ENCODE measurements at places on chromosomes 2 and 18.
A peak's percentile ranks its signal among the peaks of the same experiment; 100 is the strongest.

DNA sequence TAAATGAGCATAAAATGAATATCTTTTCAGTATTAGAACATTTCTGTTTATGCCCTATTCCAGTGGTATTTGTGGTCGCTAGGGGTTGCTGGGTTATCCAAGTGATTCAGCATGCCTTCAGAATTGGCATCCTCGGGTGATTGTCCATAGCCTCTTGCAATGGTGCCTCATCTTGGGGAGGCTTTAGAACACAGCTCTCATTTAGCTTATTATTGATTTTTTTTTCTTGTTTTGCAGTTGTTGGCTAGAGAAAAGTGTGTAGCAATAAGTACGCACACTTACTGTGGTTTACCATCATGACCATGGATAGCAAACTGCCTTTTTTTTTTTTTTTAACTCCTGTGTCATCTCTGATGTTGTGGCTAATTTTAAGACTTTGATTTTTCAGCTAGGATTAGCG is 33.6 kb downstream of the PLEKHA3 start:
- DNase-seq: no peak

DNA sequence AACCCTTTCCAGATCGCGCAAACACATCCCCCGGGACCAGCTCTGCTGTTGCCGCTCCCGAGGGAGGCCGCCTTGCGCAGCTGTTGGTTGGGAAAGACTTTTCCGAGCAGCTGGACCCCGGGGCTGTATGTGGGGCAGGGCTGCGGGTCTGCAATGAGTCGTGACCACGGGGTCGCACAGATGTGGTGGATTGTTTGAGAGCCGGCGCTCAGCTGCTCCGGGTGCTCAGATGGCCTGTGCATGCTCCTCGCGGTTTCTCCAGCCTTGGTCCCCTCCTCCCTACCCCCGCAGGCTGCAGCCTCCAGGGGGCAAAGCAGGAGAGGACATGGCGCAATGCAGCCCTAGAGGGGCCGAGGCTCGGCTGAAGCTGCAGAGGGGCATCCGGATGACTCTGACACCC is 105.2 kb upstream of the OTOS start:
- no peak for DNase-seq

- no peak for DNase-seq
These were observed 172.9 kb upstream of the SIX3 start for GRCh38 chr2:44768438-44769236.

- no peak for DNase-seq
These were observed 3.6 kb downstream of the BCL11A start for GRCh38 chr2:60549928-60550177.

- DNase-seq: no peak
These were observed 1.9 kb downstream of the OTX1 start for GRCh38 chr2:63052411-63053080.

DNA sequence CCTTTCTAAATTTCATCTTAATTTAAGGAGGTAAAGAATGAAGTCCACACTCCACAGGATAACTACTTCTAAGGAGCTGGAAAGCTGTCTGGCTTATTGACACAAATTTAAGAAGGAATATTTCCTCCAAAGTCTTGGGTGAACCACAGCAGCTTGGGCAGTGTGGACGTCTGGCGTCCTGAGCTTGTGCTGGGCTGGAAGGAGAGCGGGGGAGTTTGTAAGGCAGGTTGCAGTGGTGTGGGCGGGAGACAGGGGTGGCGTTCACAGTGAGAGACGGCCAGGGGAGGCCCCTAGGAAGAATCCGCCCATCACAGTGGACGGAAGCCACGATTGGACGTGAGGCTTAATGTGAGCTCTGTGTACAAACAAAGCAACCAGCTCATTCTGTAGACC is 25.7 kb downstream of the ADI1 start:
- no peak for DNase-seq

DNA sequence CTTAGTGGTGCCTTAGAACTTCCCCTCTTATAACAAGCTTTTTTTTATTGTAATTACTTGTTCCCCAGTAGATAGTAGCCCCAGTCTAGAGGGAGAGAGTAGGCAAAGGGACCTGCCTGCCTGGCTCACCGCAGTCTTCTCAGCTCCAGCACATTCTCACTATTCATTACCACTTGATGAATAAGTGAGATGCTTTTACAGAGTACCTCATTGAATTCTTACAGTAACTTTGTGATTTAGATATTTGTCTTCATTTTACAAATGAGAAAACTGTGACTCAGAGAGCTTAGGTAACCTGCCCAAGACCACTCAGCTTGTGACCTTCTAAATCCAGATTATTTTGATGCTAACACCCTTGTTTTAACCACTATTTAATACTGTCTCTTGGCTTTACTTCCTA is 77.8 kb downstream of the CHRNA1 start:
- no peak for DNase-seq

DNA sequence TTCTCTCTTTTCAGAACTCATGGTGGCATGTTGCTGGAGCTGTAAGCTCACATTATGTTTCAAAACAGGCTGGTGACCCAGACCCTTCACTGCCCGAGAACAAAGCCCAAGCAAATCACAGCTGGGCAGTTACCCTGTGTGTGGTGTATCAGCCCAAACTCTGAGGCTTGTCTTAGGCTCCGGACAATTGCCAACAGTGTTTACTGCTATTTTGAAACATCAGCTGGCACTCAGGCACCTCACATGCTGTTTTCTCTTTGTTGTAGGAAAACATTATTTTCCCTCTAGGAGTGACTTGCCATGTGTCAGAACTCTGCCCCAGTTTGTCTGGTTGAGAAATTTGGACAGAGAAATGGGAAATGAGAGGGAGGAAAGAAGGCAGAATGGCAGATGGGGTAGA is 237.6 kb upstream of the APCDD1 start:
- no peak for DNase-seq

- no peak for DNase-seq
These were observed 136.0 kb upstream of the SIX2 start for GRCh38 chr2:45145073-45145899.

DNA sequence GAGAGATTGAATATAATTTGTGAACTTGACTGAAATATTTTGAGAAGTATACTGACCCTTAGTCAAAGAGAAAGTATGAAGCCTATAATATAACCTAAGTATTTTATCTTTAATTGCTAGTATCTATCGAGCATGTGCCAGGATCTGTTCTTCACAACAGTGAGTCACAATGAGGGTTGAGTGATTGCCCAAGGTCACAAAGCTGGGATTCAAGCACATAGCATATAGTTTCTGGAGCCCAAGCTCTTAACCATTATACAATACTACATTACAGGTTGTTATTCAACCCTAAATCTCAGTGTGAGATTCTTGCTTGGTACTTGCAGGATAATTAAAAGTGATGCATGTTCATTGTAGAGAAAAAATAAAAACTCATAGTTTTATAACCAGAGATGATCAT is 97.2 kb downstream of the RAB3GAP1 start:
- DNase-seq: no peak

DNA sequence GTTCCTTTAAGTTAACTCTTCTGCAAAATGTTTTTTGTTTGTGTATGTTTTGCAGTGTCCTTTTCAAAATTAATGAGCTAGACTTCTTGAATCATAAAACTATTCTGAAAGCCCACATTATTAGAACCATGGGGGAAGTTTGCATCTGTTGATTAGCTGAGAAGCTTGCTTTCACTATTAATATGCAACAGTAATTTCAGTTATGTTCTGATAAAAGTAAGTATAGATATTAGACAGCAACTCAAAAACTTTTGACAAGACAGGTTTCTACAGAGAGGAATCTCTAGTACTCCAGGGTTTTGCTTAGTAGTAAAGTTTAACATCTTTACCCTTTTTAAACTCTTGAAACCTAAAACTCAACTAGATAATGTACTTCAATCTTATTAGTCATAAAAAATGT is 147.8 kb downstream of the UBE2E3 start:
- DNase-seq: no peak

GRCh38 chr18:10367836-10368235 is 86.6 kb upstream of the APCDD1 start:
- no peak for DNase-seq

DNA sequence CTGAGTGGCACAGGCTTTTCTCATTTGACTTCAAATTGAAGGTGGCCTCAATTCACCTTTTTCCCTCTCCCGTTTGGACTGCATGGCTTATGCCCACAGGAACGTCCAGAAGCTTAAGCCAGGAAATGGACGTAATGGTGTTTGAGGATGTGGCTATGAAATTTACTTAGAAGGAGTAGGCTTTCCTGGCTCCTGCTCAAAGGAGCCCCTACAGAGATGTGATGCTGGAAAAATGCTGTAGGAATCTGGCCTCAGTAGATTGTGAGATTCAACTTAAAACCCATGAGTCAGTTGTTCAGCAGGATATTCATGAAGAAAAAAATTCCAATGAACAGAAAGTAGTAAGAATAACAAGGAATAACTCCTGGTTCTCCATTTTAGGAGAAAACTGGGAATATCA is 129.0 kb downstream of the ICOS start:
- DNase-seq: no peak

GRCh38 chr2:63118821-63119220 is 68.2 kb downstream of the OTX1 start:
- DNase-seq: no peak

- DNase-seq: no peak
These were observed 28.3 kb upstream of the UBE2E3 start for GRCh38 chr2:180952082-180952481.

DNA sequence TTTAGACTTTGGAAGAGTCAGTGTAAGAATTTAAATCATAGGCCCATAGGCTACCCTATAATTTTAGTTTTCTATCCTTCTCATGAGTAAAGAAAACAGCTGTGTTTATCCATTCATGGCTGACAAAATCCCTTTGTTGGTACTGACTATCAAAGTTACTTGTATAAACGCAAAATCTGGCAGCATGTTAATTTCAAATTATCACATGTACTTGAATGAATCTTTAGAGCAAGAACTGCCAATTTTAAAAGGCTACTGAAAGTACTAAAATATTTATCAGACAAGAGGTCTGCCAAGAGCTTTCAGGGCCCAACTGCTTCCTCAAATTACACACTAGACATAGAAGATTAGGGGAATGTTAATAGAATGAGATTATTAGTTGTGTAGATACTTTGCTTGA is 66.6 kb downstream of the MYL12B start:
- no peak for DNase-seq

- no peak for DNase-seq
These were observed 565.4 kb downstream of the IRS1 start for GRCh38 chr2:226234187-226234586.

- peak; percentile 7 for DNase-seq
These were observed 85.3 kb downstream of the SPP2 start for GRCh38 chr2:234135750-234136221.

DNA sequence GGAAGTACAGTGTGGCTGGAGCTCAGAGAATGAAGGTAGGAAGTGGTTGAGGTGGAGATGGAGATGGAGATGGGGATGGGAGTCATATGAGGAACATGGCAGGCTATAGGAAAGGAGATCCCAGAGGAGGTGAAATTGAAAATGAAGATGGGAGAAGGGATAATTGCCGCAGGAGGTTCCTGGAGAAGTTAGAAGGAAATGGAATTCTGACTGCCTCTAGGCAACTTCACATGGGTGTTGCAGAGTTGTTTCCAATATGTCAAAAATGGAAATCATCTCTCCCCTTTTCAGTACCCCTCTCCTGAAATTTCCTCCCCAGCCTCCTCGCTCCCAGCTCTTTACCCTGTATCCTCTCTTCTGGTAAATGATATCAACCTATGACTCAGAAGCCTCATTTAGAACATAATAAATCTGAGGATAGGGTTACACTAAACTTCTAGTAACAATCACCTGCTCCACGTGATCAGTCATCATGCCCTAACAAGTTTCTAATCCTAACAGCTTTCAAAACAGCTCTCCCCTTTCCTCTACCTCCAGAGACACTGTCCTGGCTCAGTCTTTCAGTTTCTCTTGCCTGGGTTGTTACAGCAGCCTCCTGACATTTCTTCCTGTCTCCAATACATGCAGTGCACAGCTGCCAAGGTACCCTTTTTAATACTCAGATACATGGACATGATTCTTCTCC is 201.9 kb upstream of the RBMS1 start:
- no peak for DNase-seq

DNA sequence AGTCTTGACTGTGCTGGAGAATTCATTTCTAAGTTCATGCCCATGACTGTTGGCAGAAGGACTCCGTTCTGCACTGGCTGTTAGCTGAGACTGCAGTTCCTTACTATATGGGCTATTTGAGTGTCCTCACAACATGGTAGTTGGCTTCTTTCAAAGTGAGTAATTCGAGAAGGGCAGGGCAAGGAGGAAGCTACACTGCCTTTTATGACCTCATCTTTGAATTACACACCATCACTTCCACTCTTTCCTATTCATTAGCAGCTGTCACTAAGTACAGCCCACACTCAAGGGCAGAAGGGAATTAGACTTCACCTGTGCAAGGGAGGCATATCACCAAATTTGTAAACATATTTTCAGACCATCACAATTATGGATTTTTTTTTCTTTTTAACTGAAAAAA is 55.9 kb upstream of the EPAS1 start:
- no peak for DNase-seq

DNA sequence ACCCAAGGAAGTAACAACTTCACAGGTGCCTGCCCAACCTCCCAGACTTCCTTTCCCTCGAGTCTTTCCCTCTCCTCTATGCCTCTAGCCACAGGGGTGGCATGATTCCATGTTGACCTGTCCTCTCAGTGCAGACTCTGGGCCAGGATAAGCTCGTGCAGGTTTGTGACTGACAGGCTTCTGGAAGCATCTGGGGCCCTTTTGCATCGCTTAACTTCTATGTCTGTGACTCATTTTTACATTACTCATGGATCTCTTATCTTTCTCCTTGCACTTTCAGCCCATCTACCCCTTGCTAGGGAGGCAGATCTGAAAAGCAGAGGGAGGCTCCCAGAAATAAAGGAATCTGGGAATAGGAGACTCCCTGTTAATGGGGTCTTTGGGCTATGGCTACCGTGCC is 98.5 kb upstream of the RIOK3 start:
- no peak for DNase-seq

- DNase-seq: no peak
These were observed 20.6 kb downstream of the EVA1A start for GRCh38 chr2:75539955-75540716.

- no peak for DNase-seq
These were observed 17.0 kb upstream of the MPP4 start for GRCh38 chr2:201715459-201715858.

DNA sequence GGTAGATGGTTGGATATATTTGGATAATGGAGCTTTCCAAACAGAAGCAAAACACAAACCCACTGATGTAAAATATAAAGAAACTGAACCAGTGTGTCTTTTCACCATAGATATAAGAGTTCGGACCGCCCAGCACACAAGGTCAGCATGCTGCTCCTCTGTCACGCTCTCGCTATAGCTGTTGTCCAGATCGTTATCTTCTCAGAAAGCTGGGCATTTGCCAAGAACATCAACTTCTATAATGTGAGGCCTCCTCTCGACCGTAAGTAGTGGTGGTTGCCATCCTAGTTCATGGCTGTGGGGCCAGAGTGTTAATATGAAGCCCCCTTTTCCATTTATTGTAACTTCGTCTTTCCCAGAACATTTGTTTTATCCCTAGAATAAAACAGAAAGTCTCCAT is 125.2 kb upstream of the LYPD6 start:
- DNase-seq: no peak

GRCh38 chr2:45908316-45909170 is 257.1 kb downstream of the PRKCE start:
- DNase-seq: no peak

GRCh38 chr2:218289639-218290315 is 2.5 kb downstream of the TMBIM1 start:
- no peak for DNase-seq

GRCh38 chr2:121682396-121683298 is 33.4 kb upstream of the CLASP1 start:
- no peak for DNase-seq

GRCh38 chr2:31810200-31810917 is 200.4 kb downstream of the MEMO1 start:
- no peak for DNase-seq
